HepG2 (cell line): ENCODE measurements at places on chromosomes 3 and 15.
A peak's percentile ranks its signal among the peaks of the same experiment; 100 is the strongest.

- no peaks in the 10 kb centered on the region for H3K4me1 ChIP-seq
- H3K27ac ChIP-seq, result no peak overlapping the region
- DNase-seq, result no peak
- H3K36me3 ChIP-seq, result no peaks in the 10 kb centered on the region
- no peak overlapping the region for H3K4me3 ChIP-seq
Measured at GRCh38 chr3:99175276-99175812, 273.8 kb upstream of the DCBLD2 start.

DNA sequence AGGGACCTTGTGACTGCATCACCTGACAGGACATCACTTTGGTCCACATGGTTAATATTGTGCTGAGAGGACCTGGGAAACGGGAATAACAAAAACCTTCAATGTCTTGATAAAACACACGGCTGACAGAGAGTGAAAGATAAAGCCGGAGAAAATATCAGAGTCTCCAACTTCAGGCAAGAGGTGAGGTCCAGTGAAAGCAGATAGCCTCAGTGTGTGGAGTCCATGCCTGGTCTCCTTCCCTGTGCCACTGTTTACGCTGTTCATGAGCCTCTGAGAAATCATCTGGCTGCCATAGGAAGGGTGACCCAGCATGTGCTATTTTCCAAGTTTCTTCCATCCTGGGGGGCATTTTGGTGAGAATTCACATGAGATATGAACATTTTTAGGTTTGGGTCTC lies 39.8 kb downstream of the CCR3 start:
- no peak overlapping the region for H3K4me3 ChIP-seq
- H3K4me1 ChIP-seq, result no peaks in the 10 kb centered on the region
- no peak overlapping the region for H3K27ac ChIP-seq
- DNase-seq, result no peak

DNA sequence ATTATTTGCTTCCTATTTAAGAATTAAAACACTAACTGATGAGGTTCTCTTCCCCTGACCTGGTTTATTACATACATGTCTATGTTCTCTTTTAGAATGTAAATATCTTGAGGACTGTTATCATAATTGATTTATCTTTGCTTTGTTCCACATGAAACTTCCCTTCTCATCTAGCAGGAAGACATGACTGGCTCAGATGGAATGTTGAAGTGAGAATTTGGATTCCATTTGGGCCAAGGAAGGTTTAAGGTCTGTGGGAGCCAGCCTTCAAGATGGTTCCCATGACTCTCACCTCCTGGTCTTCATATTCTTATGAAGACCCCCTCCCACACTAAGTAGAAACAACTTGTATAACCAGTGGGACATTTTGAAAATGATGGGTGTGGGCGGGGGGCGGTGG lies 222.2 kb upstream of the GADL1 start:
- H3K27ac ChIP-seq, result no peak overlapping the region
- H3K4me1 ChIP-seq, result no peaks in the 10 kb centered on the region
- no peak overlapping the region for H3K4me3 ChIP-seq

DNA sequence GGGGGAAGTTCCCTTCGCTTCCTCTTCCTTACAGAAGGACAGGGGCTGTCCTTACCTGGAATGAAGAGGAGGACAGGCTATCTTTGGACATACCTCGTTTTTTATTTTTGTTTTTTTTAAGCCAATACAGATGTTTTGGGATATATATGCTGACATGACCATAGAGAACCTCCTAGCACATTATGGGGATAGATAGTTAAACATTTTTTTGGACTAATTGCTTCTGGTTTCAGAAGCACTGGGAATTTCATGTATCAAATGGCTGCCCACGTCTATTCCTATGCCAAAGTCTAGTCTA lies 238.2 kb upstream of the BHLHE40 start:
- no peaks in the 10 kb centered on the region for H3K27me3 ChIP-seq
- H3K4me1 ChIP-seq, result peaks cover 46% of the 10 kb centered on the region
- no peaks in the 10 kb centered on the region; the same call in none of the 2 replicates for H3K36me3 ChIP-seq
- H3K27ac ChIP-seq, result no peak overlapping the region

GRCh38 chr3:99997293-99997692 lies 117.0 kb downstream of the FILIP1L start:
- no peak for DNase-seq
- H3K27ac ChIP-seq, result no peak overlapping the region
- H3K4me3 ChIP-seq, result no peak overlapping the region
- H3K36me3 ChIP-seq, result no peaks in the 10 kb centered on the region
- peaks cover 20% of the 10 kb centered on the region for H3K4me1 ChIP-seq

- no peaks in the 10 kb centered on the region for H3K27me3 ChIP-seq
- DNase-seq, result no peak
- peaks cover 92% of the 10 kb centered on the region for H3K36me3 ChIP-seq
- H3K4me3 ChIP-seq, result no peak overlapping the region
Measured at GRCh38 chr3:186057594-186057993, 51.3 kb downstream of the ETV5 start.

DNA sequence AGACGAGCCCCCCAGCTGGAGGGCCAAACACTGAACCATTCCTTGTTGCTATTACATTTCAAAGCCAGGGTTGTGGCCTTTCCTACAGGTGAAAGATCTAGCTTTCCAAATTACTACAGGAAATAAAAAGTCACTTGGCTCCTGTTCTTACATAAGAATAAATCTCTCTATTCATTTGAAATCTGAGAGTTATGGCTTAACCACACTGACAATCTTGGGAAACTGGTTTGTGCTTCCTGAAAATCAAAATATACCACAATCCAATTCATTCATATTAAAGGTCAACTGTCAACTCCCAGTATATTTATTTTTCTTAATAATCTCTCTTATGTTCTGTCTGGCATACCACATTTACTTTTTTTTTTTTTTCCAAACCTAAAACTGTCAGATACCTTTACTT lies 103.7 kb upstream of the LMOD3 start:
- no peaks in the 10 kb centered on the region for H3K27me3 ChIP-seq
- H3K27ac ChIP-seq, result no peak overlapping the region
- DNase-seq, result no peak
- H3K36me3 ChIP-seq, result no peaks in the 10 kb centered on the region

GRCh38 chr3:25433868-25434267 lies 5.8 kb downstream of the RARB start:
- H3K4me3 ChIP-seq, result no peak overlapping the region
- H3K27ac ChIP-seq, result no peak overlapping the region
- no peak for DNase-seq
- H3K27me3 ChIP-seq, result no peaks in the 10 kb centered on the region; the same call in 1 of the 2 replicates
- H3K36me3 ChIP-seq, result no peaks in the 10 kb centered on the region

- no peak overlapping the region for H3K4me3 ChIP-seq
- H3K27me3 ChIP-seq, result peaks cover 2% of the 10 kb centered on the region; the same call in 1 of the 2 replicates
- no peak for DNase-seq
- no peak overlapping the region for H3K27ac ChIP-seq
- no peaks in the 10 kb centered on the region for H3K36me3 ChIP-seq
- H3K4me1 ChIP-seq, result 0 out of 2 replicates have a peak, but pooled peaks cover 5% of the 10 kb centered on the region
Measured at GRCh38 chr3:195475614-195476013, 32.8 kb upstream of the ACAP2 start.

- no peaks in the 10 kb centered on the region for H3K36me3 ChIP-seq
- DNase-seq, result no peak
- H3K27me3 ChIP-seq, result no peaks in the 10 kb centered on the region
Measured at GRCh38 chr3:121894301-121894990, at the start of gene SLC15A2. Gene SLC15A2 (plus strand): TSS chr3:121894401. CDS start chr3:121894477, 76 bp downstream.

DNA sequence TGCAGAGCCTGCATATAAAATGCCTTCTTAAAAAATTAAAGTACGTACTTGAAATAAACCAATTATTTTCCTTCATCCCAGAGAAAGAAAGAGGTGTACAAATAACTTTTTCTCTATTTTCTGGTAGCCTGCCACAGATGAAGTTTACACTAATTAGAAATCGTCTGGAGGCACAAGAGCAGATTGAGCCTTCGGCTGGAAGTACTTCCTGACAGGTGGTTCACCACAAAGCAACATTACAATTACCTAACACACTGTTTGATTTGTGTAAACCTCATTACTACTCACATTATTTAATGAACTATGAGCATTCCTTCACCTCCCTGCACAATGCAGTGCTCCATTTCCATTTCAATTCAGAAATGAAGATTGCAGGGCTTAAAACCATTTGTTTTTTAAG lies 856.1 kb downstream of the SI start:
- H3K36me3 ChIP-seq, result no peaks in the 10 kb centered on the region
- DNase-seq, result no peak
- no peak overlapping the region for H3K27ac ChIP-seq
- no peak overlapping the region for H3K4me3 ChIP-seq

DNA sequence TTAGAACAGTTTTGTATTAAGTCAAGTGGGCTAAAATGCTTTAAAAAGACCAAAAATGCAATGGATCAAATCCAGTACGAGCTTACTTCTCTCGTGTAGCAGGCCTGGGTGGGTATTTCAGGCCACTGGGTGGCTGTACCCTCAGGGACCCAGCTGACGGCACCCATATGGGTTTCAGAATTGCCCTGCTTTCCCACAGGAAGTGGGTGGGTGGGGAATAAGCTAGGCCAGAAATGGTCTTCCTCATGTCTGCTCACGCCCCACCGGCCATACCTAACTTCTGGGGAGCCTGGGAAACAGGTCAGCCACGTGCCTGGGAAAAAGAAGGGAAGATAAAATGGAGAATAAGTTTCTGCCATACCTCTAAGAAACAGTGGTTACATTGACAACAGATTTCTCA lies 20.3 kb downstream of the GPR160 start:
- DNase-seq, result no peak
- H3K36me3 ChIP-seq, result no peaks in the 10 kb centered on the region; the same call in 1 of the 2 replicates
- no peaks in the 10 kb centered on the region for H3K4me1 ChIP-seq
- no peak overlapping the region for H3K4me3 ChIP-seq
- H3K27ac ChIP-seq, result no peak overlapping the region

DNA sequence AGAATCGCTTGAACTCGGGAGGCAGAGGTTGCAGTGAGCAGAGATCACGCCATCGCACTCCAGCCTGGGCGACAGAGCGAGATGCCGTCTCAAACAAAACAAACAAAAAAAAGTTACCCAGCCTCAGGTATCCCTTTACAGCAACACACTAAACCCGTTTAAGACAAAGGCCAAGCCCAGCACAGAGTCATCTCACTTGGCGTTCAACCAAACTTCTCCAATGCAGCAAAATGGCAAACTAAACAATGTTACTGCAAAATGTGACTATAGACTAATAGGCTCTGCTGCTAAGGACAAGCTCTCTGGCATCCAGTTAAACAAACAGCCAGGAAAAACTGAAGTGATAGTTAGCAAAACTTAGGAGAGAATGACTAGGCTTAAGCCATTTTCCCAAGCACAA lies 6.4 kb upstream of the FAM219B start:
- peaks cover 6% of the 10 kb centered on the region; the same call in 1 of the 2 replicates for H3K4me1 ChIP-seq
- no peaks in the 10 kb centered on the region for H3K27me3 ChIP-seq
- peaks cover 9% of the 10 kb centered on the region for H3K36me3 ChIP-seq

GRCh38 chr3:138872632-138873031 lies 37.9 kb upstream of the PIK3CB start:
- no peak for DNase-seq
- no peak overlapping the region for H3K27ac ChIP-seq
- H3K27me3 ChIP-seq, result no peaks in the 10 kb centered on the region
- H3K4me1 ChIP-seq, result peaks cover 26% of the 10 kb centered on the region
- no peaks in the 10 kb centered on the region for H3K36me3 ChIP-seq

DNA sequence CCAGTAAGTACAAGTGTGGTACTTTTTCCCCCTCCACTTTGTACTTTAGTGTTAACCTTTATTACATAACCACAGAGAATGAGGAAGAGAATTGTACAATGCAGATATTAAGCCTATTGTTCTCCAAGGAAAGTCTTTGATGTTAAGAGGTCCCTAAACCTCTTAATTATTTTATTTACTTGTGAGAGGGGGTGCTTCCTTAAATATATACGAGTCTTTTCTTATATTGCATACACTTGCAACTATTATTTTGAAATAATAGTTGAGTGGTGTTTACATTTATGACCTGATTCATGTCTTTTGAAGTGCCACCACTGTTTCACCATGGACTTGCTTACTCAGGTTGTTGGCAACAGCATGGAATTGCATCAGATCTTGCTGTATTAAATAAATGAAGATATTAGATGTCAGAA lies 10.1 kb downstream of the USP3 start:
- H3K4me1 ChIP-seq, result peaks cover 97% of the 10 kb centered on the region
- no peaks in the 10 kb centered on the region for H3K36me3 ChIP-seq
- H3K4me3 ChIP-seq, result peak overlapping the region; percentile 29; the same call in 1 of the 2 replicates

DNA sequence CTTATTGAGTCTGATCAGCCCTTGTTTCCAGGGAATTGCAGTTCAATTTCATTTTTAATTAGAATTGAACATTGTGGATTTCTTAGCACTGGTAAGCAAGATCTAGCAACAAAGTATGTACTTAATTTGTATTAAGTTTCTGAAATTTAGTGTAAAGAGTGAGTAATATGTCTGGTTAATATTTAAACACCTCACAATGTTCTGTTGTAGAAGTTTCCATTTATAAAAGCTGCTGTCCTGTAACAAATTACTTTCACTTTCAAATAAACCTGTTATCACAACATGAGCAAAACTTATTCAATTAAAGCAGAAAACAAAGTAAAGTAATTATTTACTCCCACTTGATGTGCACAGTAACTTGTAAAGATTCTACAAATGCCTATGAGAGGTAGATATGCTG lies 448.5 kb downstream of the NAALADL2 start:
- DNase-seq, result no peak
- no peak overlapping the region for H3K4me3 ChIP-seq
- H3K4me1 ChIP-seq, result no peaks in the 10 kb centered on the region
- H3K36me3 ChIP-seq, result no peaks in the 10 kb centered on the region

DNA sequence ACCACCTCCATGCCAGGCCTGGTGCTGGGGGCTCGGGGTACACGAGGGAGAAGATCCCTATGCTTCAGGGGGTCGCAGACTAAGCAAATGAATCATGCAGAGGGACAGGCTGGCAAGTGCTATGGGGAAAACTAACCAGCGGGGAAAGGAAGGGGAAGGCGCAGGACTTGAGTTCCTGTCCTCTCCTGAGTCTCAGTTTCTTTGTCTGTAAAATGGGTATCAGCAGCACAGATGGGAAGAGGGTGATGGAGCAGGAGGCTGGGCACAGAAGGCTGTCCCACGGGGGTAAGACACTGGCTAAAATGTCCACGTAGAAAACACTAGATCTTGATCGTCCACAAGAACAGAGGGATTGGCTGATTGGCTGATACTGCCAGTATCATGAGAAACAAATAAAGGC lies 39.8 kb downstream of the RGMA start:
- H3K4me1 ChIP-seq, result no peaks in the 10 kb centered on the region
- H3K36me3 ChIP-seq, result no peaks in the 10 kb centered on the region
- peaks cover 24% of the 10 kb centered on the region; the same call in 2 of the 3 replicates for H3K27me3 ChIP-seq
- H3K4me3 ChIP-seq, result no peak overlapping the region

GRCh38 chr3:12367346-12367745 lies 78.5 kb downstream of the PPARG start:
- no peaks in the 10 kb centered on the region for H3K36me3 ChIP-seq
- no peak for DNase-seq
- no peak overlapping the region for H3K4me3 ChIP-seq
- no peak overlapping the region for H3K27ac ChIP-seq
